Fibroblast of lung (primary cell): ENCODE measurements at places on chromosomes 1 and 21. TPM values are rescaled to one million over a fixed set of nuclear protein-coding genes. Genes with fewer than 3 reads are reported as not detected.

DNA sequence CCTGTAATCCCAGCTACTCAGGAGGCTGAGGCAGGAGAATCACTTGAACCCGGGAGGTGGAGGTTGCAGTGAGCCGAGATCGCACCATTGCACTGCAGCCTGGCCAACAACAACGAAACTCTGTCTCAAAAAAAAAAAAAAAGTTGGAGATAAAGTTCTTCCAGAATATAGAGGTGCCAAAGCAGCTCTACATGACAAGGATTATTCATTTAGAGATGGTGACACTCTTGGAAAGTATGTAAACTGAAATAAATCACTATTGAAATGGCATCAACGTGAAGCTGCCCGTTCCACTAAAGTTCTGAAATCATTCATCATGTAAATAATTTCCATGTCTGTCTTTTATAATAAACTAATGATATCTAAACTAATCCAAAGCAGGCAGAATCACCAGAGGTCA lies 14.9 kb downstream of the EIF4G3 start:
- H3K4me3 ChIP-seq: no peak overlapping the region
- no peak overlapping the region for H3K27ac ChIP-seq
- peaks cover 2% of the 10 kb centered on the region for H3K36me3 ChIP-seq
- no peaks in the 10 kb centered on the region for H3K27me3 ChIP-seq
- peak; percentile 40 for DNase-seq

Gene LTN1
- total RNA-seq: 20.8 and 22.3 TPM in 2 replicates

DNA sequence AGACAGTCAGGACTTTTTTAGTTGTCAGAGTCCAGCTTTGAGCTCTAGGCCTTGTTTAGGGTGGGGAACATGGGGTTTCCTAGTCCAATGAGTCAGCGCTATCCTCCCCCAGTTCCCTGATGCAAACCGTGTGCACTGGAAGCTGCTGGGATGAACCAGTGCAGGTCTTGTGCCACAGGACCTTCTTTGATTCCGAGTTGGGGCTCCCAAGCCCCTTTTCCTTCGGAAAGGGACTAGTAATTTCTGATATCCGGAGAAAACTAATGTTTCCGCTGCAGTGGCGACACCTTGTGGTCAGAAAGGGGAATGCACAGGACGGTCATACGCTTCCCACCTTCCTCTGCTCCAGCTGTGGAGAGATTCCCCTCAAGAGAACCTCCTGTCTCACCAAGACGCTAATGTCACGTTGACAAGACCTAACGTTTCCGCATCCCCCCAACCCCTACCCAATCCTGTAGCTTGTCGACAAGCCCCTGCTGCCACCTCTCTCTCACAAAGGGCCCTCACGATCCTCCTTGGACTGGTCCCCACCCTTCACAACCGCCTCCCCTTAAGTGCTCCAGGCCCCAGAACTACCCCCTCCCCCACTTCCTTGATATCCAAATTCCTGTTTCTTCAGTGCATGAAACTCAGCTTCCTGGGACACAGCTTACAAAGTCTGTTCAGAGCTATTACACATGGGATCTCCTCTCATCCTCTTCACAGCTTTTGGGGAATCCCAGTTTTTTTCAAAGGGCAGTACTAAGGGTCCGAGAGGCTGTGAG lies 30.9 kb downstream of the GPA33 start:
- no peaks in the 10 kb centered on the region for H3K27me3 ChIP-seq
- no peak overlapping the region for H3K27ac ChIP-seq
- peaks cover 3% of the 10 kb centered on the region for H3K4me1 ChIP-seq
- peak overlapping the region; percentile 20 for H3K4me3 ChIP-seq

Gene CADM3
- 2.1 TPM in 1 of 2 replicates, not detected in the other for total RNA-seq

Gene AMPD1
- total RNA-seq: not detected in 2 replicates

DNA sequence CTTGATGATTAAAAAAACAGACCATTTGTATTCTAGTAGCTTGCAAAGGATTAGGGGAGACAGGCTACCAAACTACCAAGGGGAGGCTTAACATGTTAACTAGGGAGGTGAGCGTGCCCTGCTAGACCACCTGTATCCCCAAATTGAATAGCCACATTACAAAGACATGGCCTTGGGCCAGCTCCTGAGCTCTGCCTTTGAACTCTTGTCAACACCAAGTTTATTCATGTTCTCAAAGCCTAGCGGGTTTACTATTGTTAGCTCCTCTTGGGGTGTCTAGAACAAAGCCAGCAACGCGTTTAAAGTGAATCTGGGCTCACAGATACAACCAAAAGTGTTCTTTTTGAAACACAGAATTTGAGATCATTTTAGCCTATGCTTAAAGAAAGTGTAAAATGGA lies 36.3 kb downstream of the SMYD2 start:
- H3K4me1 ChIP-seq: peaks cover 2% of the 10 kb centered on the region
- H3K4me3 ChIP-seq: no peak overlapping the region
- H3K36me3 ChIP-seq: no peaks in the 10 kb centered on the region
- no peaks in the 10 kb centered on the region for H3K27me3 ChIP-seq
- DNase-seq: no peak
- no peak overlapping the region for H3K27ac ChIP-seq

Gene BARHL2
- total RNA-seq: not detected in 2 replicates

DNA sequence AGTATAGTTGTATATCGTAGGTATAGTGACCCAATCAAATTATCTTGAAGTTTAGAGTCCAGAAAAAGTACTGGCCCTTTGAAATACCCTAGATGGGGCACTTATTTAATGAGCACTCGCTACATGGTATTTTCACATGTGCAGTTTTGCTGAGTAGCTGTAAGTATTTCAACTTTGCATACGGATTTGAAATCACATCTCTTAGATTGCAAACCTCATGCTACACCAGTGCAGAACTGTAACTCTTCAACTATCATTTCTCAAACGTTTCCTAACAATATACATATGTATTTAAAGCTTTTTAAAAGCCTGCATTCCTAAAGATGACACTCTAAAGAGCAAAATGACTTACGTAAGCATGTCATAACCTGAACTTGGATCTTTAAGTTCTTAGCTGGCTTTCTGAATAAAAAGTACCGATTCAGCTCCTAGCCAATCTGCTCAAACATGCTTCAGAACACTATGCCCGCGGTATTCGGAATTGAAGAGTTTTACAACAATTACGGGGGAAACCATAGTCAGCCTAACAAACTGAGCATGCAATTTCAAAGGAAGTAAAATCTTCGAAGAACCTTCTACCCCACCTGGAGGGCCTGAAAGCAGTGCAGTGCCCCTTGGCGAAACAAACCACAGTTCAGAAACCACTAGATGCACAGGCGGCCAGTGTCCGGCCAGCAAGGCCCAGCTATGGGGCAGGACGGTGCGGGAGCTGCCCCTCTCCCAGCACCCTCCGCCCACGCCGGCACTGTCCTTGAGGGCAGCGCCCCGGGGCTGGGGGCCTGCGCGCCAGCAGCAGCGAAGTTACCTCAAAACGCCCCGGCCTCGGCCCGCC lies 863 bp downstream of the FH start:
- peaks cover 6% of the 10 kb centered on the region for H3K27me3 ChIP-seq
- H3K36me3 ChIP-seq: no peaks in the 10 kb centered on the region
- H3K27ac ChIP-seq: peak overlapping the region; percentile 81
- DNase-seq: peak; percentile 45
- H3K4me1 ChIP-seq: peaks cover 2% of the 10 kb centered on the region

DNA sequence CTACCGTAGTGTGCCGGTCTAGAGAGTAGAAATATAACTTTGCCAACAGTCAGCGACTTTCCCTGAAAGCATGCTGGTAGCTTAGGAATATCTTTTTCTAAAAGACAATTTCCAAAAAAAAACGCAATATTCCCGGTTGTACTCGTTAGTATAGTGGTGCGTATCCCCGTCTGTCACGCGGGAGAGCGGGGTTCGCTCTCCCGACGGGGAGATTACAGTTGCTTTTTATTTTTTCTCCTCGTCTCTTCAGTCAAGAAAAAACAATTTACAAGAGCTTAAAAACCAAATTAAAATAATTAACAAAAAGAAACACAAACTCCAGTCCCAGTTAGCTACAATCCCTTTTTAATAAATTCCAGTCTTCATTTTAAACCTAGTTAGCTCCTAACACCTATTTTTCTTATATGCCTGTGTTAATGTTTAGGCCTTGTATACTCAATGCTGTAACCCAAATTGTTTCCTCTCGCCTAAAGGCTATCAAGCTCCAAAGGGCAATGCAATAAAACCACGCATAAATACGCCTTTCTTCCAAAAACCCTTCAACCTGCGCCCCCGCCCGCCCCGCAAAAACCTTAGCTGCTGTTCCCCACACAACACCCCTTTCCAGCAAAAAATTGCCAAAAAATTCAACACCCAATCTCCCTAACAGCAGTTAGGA lies 7.8 kb downstream of the HSPA6 start:
- no peaks in the 10 kb centered on the region for H3K36me3 ChIP-seq
- no peaks in the 10 kb centered on the region for H3K27me3 ChIP-seq
- DNase-seq: peak; percentile 21
- no peaks in the 10 kb centered on the region for H3K4me1 ChIP-seq

DNA sequence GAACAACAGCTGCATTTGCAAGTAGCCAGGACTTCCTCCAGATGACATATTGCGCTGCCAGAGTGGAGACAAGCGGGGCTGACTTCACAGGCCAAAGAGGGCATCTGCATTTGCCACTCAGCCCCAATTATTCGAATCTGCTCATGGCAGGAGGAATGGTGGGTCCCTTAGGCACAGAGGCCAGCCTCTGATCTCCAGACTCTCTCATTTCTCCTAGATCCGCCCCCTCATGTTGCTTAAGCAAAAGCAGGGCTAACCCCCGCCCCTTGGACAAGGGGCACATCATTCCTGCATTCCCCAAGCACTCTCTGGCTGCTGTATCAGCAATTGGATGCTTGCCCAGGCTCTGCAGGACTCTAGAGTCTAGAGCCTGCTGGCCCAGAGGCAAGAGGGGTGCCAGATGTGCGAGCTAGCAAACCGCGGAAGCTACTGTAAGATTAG lies 262.4 kb downstream of the ST6GALNAC3 start:
- no peaks in the 10 kb centered on the region for H3K4me1 ChIP-seq
- H3K36me3 ChIP-seq: no peaks in the 10 kb centered on the region
- H3K4me3 ChIP-seq: no peak overlapping the region

DNA sequence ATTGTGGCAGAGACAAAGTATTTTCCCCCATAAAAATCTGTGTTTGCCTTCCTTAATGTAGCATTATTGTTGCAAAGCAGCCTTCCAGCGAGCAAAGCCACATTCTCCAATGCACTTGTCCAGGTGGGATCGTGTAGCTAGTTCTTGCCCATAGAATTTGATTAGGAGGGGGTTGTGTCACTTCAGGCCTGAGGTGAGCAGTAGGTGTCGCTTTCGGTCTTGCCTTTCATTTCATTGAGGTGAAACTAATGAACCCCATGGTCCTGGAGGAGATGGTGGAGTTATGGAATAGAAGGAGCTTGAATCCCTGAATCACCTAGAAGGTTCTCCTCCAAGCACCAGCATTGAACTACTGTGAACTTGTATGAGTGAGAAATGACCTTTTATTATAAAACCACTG lies 318.9 kb upstream of the PBX1 start:
- DNase-seq: peak; percentile 3
- H3K27me3 ChIP-seq: no peaks in the 10 kb centered on the region
- H3K36me3 ChIP-seq: no peaks in the 10 kb centered on the region
- H3K4me3 ChIP-seq: no peak overlapping the region
- no peaks in the 10 kb centered on the region for H3K4me1 ChIP-seq

Gene STK40
- total RNA-seq: 10.5 and 14.2 TPM in 2 replicates

DNA sequence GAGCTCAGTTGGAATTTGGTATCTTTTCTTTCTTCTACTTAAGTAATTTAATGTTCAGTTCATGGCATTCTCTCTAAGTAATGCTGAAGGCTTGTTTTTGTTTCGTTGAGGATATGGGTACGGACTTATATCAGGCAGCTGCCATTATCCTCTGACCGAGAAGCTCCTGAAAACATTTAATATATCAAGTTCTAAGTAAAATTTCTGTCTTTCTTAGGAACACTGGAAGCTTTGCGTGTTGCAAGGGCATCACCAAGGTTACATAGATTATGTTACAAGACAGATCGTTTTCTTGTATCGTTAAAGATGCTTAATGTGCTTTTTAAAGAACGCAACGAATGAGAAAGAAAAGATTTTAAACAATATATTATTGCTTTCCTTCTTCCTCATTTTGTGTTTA lies 1.0 kb upstream of the GALNT2 start:
- DNase-seq: no peak
- H3K27ac ChIP-seq: no peak overlapping the region
- no peaks in the 10 kb centered on the region for H3K36me3 ChIP-seq

Gene RGS13
- total RNA-seq: not detected in 2 replicates

Gene KISS1
- total RNA-seq: 0.17 TPM in 1 of 2 replicates, not detected in the other

GRCh38 chr1:50620680-50621329 lies 197.6 kb upstream of the DMRTA2 start:
- DNase-seq: peak; percentile 56
- no peaks in the 10 kb centered on the region for H3K4me1 ChIP-seq
- no peak overlapping the region for H3K27ac ChIP-seq
- H3K4me3 ChIP-seq: no peak overlapping the region

GRCh38 chr1:202268817-202269216 lies 72.9 kb downstream of the UBE2T start:
- H3K27ac ChIP-seq: no peak overlapping the region
- H3K36me3 ChIP-seq: no peaks in the 10 kb centered on the region
- H3K4me1 ChIP-seq: no peaks in the 10 kb centered on the region

GRCh38 chr1:153649863-153650235 lies 8.7 kb upstream of the SNAPIN start:
- H3K4me3 ChIP-seq: no peak overlapping the region
- H3K4me1 ChIP-seq: peaks cover 3% of the 10 kb centered on the region
- H3K36me3 ChIP-seq: peaks cover 2% of the 10 kb centered on the region
- H3K27me3 ChIP-seq: no peaks in the 10 kb centered on the region
- no peak overlapping the region for H3K27ac ChIP-seq

DNA sequence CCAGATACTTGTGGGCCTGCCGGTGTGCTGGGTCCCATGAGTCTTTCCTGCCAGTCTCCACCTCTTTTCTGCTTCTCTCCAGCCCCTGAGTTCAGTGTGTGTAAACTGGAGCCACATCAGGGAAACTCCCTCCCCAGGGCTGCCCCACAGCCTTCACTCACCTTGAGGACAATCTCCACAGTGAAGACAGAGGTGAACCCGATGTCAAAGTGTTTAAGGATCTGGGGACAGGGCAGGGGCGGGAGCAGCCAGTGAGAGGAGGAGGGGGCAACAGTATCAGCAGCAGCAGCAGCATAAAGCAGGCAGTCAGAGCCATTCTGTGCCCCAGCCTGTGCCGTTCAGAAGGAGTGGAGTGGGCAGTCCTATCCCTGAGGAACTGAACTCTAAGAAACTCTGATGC lies 43.2 kb downstream of the CACNA1S start:
- H3K4me1 ChIP-seq: no peaks in the 10 kb centered on the region
- H3K4me3 ChIP-seq: no peak overlapping the region
- H3K27ac ChIP-seq: no peak overlapping the region
- no peak for DNase-seq
- no peaks in the 10 kb centered on the region for H3K36me3 ChIP-seq
